8988T (cell line): ENCODE measurements at places on chromosomes 16 and 17.

DNA sequence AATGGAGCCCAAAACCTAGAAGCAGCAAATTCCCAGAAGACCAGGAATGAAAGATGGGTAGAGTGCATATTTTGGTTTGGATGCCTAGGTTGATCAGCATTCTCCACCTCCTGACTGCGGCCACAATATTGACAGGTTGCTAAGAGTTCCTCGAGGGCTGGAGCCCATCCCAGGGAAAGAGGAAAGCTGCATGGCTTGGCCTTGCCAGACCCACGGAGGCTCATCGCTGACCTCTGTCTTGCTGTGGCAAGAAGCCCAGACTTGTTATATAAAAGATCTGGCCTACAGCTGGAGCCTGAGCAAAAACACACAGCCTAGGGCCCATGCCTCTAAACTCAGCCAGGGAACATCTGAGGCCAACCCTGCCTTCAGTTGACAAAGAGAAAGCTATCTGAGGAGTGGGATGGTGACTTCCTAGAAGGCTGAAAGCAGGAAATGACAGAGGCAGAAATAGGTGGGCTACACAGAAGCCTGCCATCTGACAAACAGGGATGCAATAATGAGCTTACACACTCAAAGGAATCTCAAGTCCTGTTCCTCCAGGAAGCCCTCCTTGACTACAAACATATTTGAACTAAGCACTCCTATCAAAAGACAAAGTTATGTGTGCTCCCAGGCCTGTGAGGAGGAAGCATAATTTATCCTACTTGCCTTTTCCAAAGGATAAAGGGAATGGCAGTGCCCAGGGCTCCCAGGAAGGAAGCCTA is 22.5 kb upstream of the SLC35B1 start:
- no peak for DNase-seq

DNA sequence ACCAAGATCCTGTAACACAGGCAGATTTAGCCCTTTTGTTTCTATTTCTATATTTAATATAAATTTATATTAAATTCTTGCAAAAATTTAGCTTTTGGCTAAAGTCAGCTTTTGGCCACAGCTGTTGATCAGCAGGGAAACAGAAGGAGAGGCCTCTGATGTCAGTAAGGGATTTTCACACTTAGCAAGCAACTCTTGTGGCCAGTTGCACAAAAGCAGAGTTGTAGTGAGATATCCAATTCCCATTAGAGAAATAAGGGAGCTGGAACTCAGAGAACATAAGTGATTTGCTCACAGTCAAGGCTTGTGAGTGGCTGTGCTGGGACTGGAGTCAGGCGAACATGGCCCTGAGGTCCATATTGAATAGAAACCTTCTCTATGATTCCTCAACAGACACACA is 16.7 kb upstream of the HEATR6 start:
- no peak for DNase-seq

DNA sequence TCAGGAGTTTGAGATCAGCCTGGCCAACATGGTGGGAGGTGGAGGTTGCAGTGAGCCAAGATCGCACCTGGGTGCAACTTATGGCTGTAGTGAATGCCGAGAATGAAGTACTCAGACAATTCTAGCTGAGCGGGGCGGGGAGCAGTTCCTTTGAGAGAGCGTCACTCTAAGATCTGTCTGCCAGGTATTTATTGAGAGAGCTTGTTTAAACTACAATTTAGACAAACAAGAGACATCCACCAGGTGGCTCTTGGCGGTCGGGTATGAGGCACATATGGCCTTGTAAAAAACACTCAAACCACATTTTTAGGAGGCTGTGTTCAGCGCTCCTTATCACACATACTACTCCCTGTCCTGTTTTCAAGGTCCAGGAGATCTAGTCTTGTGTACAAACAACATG is 40.6 kb upstream of the CDH1 start:
- DNase-seq = peak; percentile 12

DNA sequence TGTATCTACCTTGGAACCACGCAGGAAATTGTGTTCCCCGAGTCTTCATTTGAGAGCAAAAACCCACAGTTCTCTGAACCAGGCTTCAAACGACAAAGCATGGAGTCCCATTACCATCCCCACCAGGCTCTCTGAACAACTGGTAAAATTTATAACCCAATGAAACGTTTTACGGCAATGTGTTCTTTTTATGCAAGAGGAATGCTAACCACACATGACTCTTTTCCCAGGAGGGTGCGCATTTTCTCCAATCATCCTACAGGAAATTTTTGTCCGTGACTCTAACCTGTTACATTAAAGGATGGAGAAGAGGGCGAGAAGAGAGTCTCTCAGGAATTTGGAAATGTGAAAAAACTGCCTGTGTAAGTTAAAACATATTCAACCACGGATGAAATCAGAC is 17.8 kb downstream of the STX8 start:
- no peak for DNase-seq

- no peak for DNase-seq
These were observed 8.6 kb upstream of the VAC14 start for GRCh38 chr16:70809392-70810060.

DNA sequence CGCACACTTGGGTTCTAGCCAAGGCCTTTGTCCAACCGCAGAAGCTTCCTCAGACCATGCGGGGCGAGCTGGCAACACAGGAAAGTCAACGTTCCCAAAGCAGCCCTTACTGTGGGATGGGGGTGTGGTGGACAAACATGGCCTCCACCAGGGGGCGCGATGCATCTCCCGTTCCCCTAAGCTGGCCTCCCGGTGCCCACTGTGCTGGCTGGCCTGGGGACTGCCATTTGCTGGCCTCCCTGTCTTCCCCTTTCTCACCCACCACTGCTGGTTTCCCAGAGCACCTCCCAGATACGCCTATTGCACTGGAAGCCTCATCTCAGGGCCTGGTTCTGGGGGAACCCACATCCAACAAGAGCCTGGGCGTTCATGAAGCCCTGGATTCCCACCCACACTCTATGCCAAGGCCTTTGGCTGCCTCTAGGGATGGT is 145.3 kb downstream of the IRF8 start:
- peak; percentile 95 for DNase-seq

DNA sequence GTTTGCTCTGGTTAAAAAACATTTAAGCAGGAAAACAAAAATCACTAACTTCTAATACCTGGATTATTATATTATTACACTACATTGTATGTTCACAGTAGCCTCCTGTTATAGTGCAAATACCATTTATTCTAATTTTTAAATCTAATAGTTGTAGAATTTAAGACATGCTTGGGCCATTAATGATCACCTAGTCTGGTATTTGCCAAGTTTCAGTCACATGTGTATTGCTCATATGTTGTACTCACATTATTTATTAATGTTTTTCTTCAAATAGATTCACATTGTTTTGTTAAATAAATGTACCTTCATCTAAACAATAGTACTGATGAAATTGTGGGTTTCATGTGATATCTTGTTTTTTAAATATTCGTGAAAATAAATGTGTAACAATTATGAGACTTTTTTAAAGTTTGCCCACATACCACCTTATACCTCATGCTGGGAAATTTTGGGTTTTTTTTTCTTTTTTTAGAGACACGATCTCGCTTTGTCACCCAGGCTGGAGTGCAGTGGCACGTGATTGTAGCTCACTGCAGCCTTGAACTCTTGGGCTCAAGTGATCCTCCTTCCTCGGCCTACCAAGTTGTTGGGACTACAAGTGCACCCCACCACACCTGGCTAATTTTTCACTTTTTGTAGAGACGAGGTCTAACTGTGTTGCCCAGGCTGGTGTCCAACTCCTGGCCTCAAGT is 5.9 kb downstream of the ZNF771 start:
- no peak for DNase-seq

DNA sequence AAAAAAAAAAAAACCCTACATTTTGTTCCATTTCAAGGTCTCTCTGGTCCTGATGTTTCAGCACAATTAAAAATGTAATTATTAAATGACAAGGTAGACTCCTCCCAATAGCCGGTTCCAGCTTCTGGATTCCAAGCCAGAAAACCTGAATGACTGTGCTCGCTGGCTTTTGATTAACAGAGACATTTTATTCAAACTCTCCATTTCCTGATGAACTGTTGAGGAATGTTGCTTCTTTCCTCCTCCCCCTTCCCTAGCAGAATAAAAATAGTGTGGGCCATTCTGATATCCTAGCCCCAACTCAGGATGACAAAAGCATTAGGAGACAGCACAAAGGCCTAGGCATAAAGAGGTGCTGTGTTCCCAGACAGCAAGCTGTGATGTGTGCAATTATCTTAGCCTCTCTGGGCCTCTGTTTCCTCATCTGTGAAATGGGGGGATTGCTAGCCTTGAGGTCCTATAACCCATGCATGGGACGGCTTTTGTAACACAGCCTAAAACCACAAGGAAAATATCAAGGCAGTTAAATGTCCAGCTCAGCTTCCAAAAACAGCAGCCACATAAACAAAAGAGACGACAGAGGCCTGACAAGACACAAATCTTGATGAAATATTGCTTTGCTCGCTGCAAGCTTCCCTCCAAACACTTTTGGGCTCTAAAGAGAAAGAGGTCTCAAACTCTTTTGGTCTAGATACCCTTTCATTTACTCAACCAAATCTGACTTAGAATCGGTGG is 127.2 kb upstream of the RCVRN start:
- DNase-seq = no peak

DNA sequence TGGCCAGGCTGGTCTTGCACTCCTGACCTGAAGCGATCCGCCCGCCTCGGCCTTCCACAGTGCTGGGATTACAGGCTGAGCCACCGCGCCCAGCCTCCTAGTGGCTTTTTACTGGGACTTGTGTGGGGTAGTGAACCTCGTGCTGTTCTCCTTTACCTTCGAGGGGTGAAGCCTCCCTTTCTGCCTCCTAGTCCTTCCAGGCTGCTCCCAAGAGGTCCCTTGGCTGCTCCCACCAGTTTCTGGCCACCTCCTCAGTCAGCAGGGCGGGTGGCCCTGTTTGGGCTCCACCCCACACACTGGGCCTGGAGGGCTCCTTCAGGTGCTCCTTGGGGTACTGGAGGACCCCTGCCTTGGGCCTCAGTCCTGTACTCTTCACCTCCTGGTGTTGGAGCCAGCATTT is 70.9 kb upstream of the ZNF750 start:
- no peak for DNase-seq

DNA sequence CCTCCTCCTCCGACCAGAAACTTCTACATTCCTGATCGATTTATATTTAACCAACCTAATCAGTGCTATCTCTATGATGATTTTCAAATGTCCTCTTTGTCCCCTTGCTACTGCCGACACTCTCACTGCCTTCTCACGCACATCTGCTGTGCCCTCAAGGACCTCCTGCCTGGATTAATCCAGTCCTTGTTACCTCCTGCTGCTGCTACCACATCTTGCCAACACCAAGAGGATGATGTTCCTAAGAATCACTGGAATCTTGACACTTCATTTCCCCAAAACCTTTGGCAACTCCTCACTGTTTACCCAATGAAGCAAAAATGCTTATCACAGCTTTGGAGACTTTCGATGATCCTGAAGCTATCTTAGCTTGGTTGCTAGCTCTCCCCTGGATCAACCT is 287.3 kb upstream of the AXIN2 start:
- DNase-seq = no peak

- DNase-seq = no peak
These were observed 35.1 kb downstream of the MFSD11 start for GRCh38 chr17:76772842-76773525.

GRCh38 chr17:21357696-21358656 is 18.2 kb upstream of the KCNJ12 start:
- DNase-seq = no peak

DNA sequence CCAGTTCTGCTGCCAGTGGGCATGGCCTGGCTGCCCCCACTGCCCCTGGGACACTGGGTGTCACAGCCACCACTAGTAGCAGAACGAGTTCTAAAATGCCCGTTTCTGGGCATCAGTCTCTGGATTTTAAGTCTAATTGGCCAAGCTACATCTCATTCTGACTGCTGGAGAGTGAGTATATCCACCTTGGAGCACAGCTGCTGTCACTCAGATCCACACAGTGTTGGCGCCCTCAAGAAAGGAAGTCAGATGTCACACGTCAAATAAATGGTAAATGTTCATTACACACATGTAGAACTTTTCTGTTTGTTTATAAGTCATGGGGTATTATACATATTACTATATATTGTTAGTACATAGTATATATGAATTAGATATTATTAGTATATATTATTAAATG is 19.4 kb downstream of the GNGT2 start:
- DNase-seq = no peak

DNA sequence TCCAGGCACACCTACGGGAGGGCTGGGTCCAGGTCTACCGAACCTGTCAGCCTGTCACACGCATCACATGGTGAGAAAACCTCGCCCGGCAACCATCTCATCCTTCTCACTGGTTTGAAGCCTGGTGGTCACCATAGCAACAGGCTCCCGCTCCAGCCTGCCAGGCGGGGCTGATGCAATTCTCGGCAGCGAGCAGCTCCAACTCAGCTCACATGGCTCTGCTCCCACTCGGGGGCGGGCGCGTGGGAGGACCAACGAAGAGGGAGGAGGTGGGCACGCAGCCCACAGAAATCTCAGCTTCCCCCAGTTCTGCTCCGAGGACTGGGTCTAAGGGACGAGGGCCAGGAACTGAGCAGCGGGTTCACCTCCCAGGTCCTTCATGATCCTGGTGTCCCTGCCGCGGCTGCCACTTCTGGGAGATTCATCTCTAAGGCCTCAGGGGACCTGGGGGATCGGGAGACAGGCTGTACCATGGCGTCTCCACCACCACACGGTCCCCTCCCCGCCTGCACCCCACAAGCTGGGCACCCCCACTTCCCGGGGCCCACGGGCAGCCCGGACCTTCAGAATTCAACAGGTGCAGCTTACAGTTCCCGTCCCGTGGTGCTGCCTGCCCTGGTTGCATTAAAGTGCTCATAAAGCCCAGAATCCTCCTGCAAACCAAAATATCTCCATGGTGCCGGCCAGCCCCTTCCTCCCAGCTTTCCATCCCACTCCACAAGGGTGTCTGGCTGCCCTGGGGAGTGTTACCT is 25.8 kb downstream of the ABR start:
- DNase-seq = no peak

DNA sequence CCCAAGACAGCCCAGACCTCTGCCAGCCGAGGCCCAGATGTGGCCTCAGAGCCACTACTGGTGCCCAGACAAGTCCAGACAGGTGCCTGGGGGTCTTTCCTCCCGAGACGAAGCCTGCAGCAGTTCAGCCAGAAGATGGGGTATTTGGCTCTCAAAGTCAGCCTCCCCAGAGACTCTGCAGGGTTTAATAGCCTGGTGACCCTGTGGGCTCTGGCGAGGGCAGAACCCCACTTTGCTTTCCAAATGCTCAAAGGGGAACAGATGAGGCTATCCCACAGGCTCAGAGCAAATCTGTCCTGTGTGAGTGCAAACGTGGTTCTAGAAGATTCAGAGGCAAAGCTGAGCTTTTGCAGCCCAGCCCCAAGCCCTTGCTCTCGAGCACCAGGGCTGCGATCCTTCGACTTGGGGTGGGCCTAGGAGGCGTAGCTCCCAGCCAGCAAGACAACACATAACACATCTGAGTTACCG is 236.0 kb downstream of the MRTFB start:
- no peak for DNase-seq
